ENCODE measurements at places on chromosomes 5 and 9.

GRCh38 chr5:32690153-32690552 lies 21.0 kb upstream of the NPR3 start:
- DNase-seq: peak; percentile 34

DNA sequence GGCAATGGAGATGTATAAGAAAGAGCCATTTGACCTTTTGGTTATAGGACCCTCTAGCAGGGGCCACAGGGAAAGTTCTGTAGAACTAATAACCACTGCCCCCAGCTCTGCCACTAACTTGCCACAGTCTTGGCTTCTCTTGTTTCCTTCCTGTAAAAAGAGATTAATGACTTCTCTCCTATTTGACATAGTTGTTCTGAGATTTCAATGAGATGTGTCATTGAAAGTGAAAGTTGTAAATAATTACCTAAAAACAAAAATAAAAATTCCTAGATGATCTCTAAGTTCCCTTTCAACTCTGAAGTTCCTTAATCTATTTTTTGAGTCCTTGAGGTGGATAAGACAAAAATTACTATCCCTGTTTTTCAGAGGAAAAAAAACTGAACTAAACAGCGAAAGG lies 1.4 kb upstream of the KIF12 start:
- no peak for DNase-seq

- DNase-seq: no peak
Observed at GRCh38 chr5:168327994-168328393, 36.5 kb downstream of the WWC1 start.

GRCh38 chr9:132201139-132201538 lies 39.3 kb downstream of the NTNG2 start:
- no peak for DNase-seq

DNA sequence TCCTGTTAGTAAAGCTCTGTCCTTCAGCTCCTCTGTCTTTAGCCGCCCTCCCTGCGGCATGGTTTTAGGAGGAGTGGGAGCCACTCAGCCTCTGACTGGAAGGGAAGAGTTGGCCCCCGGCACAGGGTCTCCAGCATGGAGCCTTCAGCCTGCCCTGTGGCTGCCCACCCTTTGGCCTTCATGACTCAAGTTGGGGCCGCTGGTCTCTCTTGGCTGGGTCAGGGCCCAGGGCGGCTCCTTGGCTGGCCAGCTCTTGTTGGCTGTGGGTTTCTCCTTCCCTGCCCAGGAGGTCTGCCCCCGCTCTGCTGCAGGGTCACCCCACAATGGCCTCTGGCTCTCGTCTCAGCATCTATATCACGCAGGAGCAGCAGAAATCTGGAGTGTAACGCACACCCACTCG lies 25.7 kb downstream of the FGF1 start:
- no peak for DNase-seq

DNA sequence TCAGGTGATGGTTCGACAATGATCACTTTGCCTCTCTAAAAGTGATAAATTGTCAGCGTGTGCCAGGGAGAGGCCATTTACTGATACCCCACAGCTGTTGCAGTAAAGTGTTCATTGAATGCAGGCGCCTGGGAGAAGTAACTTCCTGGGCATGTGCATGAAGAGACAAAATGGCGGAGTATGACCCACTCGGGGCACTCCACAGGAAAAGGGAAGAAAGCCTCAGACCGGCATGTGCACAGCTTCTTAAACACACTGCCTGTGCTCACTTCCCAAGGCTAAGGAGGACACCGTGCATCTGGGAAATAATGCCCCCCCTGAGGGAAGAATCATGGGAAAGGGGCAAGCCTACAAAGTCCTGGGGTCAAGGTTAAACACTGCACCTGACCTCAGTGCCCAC lies 329.5 kb downstream of the ICE1 start:
- DNase-seq: no peak

DNA sequence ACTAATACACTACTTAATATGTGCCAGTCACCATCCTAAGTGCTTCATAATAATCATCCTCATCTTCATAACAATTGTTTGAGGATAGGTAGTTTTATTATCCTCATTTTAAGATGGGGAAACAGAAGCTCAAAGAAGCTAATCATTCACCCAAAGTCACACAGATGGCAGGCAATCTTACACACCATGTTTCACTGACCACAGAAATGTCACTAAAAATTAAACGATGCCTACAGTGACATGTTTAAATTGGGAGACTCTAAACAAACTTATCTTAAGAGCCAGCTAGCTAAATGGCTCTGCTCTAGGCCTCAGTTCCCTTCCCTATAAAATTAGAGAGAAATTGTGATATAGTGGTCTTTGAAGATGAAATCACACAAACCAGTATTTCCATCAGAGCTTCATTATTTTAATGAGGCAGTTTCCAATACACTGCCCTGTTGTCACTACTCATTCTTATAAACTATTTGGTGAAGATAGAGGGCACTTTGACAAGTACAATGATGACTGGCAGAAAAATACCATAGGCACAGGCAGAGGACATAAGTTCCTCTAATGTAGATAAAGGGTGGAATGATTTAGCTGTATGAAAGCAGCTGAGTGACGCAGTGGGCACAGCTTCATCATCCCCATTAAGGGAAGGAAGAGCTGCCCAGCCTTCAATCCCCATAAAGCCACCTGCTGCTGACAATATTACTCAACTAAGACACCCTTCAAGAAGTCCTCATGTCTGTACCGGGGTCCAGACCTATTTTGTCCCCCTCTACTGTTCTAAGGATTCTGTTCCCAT lies 224.1 kb downstream of the ACTL7B start:
- no peak for DNase-seq

DNA sequence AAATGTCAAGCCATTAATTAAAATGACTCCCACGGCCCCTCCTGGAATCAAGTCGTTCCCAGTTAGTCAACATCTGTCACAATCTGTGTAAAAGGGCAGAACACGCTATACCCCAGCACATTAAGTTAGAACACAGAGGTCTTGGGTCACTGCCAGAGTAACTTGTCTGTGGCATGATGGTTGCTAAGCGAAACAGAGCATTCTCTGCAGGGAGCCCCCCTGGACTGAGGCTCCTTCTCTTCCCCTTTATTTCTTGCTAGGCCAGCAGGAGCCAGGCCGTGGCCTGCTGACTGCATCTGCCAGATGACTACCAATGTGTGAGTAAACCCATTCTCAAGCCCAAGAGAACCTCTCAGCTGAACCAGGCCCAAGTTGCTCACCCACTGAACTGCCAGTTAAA lies 51.9 kb upstream of the ZBED3 start:
- DNase-seq: peak; percentile 97

DNA sequence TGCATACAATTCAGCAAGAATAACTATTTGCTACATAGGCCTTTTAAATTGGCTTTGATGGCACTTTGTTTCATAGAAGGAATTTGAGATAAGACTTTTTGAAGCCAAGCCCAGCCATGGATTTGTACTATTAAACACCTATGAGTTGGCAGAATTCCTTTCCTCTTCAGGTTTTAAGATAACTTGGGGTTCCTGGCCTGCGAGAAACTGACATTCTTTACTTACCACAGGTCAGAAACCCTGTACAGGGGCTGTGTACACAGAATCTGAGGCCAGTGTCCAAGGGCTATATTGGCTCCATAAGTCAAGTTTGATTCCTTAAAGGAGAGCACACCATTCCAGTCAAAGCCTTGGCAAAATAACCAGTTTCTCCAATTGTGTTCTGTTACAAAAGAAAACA lies 10.8 kb upstream of the BTNL3 start:
- no peak for DNase-seq

GRCh38 chr5:36651761-36652685 lies 45.6 kb downstream of the SLC1A3 start:
- no peak for DNase-seq

DNA sequence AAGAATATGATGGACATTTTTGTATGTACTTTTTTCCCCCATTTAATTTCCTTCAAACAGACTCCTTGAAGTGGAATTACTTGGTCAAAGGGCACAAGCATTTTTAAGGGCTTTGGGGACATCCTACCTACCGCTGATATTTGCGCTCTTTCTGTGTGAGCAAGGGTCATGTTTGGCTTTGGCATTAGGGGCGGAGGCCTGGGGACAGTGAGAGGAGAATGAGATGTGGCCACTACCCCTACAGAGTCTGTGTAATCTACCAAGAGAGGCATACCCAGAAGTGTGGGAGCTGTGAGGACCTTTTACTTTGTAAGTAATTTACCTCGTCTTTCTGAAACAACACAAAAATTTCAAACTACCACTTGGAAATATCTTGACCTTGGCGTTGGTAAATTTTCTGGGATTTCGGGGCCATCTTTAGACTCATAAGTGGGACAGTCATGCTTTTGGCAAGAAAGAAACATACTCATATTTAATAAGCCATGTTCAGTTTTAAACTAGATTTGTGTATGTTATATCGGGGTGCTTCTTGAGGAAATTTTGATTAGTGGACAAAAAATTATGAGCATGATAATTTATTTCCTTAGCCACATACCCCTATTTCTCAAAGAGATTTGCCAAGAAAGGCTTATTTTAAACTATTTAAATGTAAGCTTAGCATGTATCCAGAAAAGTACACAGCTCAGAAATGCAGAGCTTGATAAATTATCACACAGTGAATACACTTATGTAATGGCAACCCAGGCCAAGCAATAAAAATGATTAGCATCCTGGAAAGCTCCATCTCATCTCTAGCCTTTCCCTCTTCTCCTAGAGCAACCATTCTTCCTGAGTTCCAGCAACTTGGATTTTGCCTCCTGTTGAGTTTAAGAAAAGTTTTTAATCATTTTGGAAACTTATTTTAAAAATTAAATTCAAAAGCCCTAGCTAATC lies 63.6 kb downstream of the ARHGAP26 start:
- no peak for DNase-seq

DNA sequence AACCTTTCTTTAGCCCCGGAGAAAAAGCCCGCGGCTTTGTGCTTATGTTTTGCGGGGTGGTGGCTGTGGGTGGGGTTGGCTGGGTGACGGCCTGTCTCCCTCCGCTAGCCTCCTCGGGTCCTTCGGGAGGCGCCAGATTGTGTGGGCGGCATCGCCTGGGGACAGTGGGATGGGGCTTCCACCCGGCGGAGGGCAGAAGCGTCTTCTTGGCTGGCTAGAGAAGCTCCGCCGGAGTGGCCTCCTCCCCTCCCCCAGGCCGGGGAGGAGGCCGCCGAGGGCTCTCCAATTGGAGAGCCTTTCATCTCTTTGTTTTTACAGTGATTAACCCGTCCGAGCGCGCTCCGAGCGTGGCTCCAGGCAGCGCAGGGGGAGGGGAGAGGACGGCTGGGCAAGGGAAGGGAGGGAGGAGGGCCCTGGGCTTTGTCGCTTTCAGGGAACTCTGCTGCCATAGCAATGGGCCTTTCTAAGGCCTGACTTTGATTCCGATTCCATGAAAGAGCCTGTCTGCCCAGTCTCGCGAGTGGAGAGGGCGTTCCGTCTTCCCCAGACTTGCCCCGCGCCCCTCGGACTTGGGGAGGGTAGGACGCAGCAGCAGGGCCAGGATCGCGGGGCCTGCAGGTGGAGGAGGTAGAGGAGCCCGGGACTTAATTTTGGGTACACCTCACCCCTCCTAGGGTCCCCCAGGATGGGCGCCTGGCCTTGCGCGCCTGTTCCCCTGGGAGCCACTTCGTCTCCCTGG lies 36.7 kb upstream of the TIFAB start:
- DNase-seq: peak; percentile 49

- peak; percentile 33 for DNase-seq
Observed at GRCh38 chr9:87615547-87616148, 110.3 kb upstream of the CTSL start.

DNA sequence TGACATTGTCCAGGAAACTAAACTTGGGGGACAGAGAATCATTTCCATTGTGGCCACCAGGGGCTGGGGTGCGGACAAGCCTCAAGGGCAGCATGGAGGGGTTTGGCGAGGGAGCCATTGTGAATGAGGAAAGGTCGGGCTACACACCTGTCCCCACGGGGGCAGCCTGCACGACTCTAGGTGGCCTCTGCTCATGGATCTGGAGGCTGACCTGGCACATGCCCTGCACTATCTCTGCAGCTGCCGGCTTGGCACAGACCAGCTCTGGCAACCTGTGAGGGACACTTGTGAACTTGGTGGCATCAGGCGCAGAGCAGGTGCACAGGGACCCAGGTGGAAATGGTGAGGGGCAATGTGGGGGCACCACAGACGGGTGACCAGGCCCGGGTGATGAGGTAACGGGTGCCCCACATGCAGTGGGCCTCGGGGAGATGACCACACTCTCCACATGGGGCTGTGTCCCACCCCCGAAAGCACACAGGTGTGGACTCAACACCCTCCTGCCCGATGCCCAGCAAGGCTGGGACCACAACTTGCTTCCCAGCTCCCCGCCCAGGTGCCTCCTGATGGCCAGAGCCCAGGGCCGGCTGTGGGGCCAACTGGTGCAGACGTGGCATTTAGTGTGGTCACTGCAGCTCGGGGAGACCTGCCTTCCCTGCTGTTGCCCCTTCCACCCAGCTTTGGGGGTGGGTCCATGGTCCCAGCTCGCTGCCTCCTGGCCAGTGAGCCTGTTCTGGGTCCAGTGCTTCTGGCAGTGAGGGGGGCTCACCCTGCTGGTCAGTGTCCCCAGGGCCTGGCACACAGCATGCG lies 60.9 kb upstream of the UBAC1 start:
- no peak for DNase-seq

DNA sequence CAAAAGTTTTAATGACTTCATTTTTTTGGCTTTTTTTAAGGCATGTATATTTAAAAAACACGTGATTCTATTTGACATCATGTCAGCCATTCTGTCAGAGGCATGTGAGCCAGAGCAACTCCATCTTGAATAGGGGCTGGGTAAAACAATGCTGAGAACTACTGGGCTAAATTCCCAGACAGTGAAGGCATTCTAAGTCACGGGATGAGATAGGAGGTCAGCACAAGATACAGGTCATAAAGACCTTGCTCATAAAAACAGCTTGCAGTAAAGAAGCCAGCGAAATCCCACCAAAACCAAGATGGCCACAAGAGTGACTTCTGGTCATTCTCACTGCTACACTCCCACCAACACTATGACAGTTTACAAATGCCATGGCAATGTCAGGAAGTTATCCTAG lies 1000.6 kb upstream of the DMAC1 start:
- DNase-seq: no peak

- DNase-seq: no peak
Observed at GRCh38 chr5:139658501-139658927, 10.4 kb downstream of the CXXC5 start.

- DNase-seq: no peak
Observed at GRCh38 chr5:8114597-8115266, 245.8 kb downstream of the MTRR start.

- DNase-seq: peak; percentile 83
Observed at GRCh38 chr5:15938961-15939360, 240.6 kb downstream of the MARCHF11 start.
